NCI-H1092 treated with DMSO at 0.1 percent for 48 hours (cell line): ENCODE measurements at places on chromosomes 7 and 10.

- DNase-seq, result no peak
These were observed 74.0 kb upstream of the AFAP1L2 start for GRCh38 chr10:114478281-114478680.

DNA sequence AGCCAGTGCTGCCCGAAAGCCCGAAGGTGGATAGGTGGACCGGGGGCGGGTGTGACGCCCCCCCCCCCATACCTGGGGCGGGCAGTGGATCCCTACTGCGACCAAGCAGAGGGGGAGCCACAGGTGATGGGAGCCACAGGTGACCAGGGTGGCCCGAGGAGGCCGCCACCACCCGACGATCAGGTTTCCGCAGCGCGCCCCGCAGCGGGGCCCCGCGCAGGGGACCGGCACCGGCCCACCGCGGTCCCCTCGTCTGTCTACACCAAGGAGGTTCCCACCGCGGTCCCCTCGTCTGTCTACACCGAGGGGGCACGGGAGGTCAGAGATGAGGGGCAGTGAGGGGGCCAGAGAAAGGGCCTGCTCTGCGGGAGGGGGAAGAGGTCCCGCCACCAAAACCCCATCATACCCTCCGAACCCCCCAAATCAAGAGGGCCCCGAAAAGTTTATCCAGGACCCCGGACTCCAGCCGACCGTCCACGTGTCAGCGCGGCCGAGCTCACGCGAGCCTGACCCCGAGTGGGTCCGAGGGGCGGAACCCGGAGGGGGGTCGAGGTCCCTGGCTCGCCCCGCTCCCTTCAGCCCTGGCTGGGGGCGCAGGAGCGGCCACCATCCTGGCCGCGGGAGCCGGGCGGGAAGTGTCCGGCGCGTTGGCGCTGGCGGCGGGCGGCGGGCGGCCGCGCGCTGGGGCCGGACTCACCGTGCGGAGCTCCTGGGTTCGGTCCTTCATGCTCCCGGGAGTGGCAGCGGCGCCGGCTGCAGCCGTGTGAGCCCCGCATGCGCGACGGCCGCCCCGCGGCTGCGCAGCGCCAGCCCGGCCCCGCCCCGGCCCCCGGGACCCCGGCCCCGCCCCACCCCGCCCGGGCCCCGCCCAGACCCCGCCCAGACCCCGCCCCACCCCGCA is at the start of gene STX1A:
STX1A (minus strand) TSS at position 765 of the 901 bp plus-strand sequence; CDS start at position 727, 38 bp downstream.
- DNase-seq, result peak; percentile 62

GRCh38 chr10:27745732-27746396 is at the start of gene MKX:
Gene MKX (minus strand): TSS chr10:27745819. CDS start chr10:27743415, 2,404 bp downstream.
- DNase-seq, result no peak

DNA sequence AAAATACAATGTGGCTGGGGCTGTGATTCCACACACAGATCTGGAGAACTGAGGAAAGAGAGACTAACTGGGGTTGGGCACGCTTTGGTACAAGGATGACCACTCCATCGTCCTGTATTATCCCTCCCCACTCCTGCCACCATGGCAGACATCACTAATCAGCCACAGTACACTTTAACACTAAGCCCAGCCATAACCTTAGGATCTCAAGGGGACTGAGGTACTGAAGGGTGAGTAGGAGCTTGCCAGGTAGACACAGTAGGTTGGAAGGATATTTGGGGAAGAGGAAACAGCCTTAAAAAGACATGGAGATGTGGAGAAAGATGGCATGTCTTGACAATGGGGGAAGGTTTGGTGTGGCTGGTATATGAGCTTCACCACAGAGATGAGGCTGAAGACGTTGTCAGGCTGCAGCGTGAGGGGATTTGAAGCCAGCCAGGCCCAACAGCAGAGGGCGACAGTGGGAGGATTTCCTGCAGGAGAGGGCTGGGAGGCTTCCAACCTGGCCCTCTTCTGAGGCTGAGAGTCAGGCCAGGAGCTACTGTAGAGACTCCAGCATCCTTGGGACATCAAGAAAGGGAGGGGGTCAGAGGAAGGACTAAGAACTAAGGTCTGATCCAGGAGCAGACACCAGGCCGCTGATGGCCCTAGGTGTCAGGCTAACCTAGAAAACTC is 58.6 kb upstream of the COL13A1 start:
- DNase-seq, result no peak

DNA sequence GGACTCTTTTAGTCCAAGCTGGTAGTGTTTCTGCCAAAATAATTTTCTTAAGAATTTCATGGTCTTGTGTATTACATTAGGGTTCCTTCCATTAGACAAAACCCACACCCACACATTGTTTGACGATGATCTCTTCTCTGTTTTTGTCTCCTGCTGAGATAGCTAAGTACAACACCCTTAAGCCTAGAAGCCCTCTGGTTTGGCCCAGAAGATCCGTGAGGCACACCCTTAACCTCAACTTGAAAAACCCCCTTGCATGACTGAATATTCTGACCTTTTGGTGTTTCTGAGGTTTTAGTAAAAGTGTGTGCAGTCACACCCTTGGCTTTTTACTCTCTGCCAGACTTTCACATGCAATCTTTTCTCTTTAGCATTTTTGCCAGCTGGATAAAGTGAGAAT is 29.3 kb upstream of the ERCC6 start:
- DNase-seq, result no peak

DNA sequence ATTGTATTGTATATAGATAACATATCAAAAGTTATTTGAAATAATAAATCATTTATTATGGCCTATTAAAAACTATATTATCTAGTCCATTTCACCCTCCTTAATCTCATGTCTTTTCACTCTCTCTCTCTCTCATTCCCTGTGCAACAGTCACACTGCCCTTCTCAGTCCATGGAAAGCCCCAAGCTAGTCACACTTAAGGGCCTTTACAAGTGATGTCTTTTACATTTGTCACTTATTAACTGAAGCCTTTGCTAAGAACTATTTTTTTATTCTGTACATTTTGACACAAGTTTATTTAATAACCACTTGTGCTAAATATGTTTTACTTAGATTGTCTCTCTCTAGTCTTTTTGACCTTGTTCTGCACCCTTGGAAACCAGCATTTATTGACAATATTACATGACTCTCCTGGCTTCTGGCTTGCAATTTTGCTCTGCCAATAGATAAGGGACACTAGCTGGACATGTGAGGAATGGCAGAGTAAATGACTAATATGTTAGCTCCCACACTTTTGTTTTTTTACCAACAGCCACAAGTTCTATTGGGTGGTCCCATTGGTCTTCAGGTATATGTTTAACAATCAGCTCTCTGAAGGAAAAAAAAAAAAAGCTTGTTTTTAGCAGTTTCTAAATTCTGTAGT is 706.8 kb upstream of the POT1 start:
- no peak for DNase-seq

GRCh38 chr10:118913825-118914224 is 115.7 kb upstream of the NANOS1 start:
- no peak for DNase-seq

DNA sequence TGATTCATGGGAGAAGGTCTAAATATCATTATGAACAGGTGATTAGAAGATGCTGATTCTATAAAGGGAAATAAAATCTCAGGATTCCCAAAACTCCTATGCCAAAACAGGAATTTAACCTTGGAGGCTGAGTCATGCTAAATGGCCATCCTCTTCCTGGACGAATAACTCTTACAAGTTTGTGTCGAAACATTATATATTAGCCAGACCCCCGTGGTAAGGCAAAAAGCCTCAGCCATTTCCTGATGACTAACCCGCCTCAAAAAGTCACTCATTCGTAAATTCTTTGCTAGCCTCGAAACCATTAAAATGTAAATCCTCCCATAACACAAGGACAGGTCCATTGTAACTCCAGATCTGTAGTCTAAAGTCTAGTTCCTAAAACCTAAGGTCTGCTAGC is 32.0 kb downstream of the CUL2 start:
- no peak for DNase-seq

DNA sequence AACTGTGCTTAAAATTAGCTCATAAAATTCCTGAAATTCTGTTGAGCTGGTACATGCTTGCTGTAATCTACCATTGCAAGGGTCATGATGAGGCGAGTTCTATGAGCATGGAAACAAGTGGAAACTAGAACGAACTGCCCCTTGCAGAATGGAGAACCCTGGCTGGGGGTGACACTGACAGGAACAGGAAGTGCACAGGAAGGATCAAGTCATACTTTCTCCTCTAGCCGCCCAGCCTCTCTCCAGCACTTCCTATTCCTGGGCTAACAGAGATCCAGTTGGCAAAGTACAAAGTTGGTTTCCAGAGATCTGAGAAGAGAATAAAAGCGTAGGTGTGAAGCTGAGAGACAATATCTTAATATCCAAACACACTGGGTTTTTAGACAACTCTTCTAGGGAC is 414.2 kb upstream of the PODXL start:
- no peak for DNase-seq

- no peak for DNase-seq
These were observed 7.4 kb upstream of the STEAP4 start for GRCh38 chr7:88314061-88314491.

DNA sequence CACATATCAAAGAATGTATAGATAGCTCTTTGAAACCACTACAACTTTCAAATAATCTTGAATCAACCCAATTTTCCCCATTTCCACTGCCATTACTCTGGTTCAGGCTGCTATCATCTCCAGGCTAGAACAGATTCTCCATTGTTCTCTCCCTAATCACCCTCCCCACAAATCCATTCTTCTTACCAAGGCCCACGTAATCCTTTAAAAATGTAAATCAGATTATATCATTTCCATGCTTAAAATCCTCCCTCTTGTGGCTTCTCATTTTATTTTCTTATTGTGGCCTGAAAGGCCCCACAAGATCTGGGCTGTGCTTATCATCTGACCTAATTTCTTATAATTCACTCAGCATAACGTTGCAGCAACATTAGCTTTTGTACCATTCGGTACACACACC is 3.0 kb upstream of the PON1 start:
- DNase-seq, result no peak

DNA sequence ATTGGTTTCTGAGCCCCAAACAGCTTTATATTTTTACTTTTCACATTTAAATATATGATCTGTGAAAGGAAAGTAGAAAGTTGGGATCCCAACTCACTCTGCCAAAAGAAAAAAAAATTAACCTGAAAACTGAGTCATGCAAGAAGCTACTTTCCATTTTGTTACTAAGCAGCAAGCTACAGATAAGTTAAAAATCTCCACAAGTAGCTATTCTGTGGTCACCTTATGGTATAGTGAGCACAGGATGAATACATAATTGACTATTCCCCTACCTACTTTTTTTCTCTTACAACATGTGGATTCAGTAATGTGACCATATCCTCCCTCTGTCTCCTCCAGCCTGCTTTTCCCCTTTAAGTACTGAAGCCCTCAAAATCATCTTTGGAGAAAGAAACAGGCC is 30.3 kb upstream of the CREB3L2 start:
- no peak for DNase-seq

- DNase-seq, result no peak
These were observed 139.0 kb downstream of the SEPTIN14 start for GRCh38 chr7:55723621-55723941.
